DMS153 (cell line): ENCODE measurements at places on chromosomes 3 and 15.

- no peak for DNase-seq
Measured at GRCh38 chr3:141072950-141073349, 21.8 kb downstream of the SPSB4 start.

- DNase-seq: no peak
Measured at GRCh38 chr15:88231909-88232644, 24.5 kb downstream of the NTRK3 start.

- DNase-seq: no peak
Measured at GRCh38 chr3:51675201-51675611, 4.2 kb downstream of the TEX264 start.

- no peak for DNase-seq
Measured at GRCh38 chr3:27590437-27591298, 106.5 kb upstream of the SLC4A7 start.

- DNase-seq: no peak
Measured at GRCh38 chr3:178450476-178450875, 85.8 kb upstream of the KCNMB2 start.

DNA sequence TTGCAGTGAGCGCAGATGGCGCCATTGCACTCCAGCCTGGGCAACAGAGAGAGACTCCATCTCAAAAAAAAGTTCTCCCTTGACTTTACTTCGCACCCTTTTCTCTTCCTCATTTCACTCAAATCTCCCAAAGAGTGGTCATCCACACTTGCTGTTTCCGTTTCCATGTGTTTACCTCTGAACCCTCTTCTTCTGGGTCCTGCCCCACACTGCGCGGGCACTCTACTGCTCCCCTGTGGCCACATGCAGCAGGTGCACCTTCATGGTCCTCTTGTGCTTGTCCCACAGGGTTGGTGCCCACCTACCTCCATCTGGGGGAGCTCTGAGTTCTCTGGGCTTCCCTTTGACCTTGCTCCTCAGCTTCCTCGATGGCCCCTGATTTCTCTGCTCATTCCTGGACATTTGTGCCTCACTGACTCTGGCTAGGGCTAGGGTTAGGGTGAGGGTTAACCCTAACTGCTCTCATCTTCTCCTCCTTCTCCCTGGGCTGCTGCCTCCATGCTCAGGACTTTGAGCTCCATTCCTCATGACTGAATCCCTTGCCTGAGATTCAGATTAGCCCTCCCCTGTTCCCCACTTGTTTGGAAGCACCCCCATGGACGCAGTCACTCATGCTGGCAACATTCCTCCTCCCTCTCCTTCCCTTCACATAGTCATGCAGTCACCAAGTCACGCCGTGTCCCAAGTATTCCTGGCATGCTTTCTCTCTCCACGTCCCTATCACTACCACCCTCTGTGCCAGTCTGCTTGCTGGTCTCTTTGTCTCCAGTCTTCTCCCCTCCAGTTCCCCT is 26.6 kb upstream of the KY start:
- DNase-seq: no peak

GRCh38 chr3:151777880-151778279 is 36.0 kb upstream of the AADAC start:
- DNase-seq: no peak

GRCh38 chr3:65128346-65128745 is 440.5 kb upstream of the ADAMTS9 start:
- no peak for DNase-seq

- no peak for DNase-seq
Measured at GRCh38 chr3:123733805-123734526, 149.1 kb upstream of the HACD2 start.

DNA sequence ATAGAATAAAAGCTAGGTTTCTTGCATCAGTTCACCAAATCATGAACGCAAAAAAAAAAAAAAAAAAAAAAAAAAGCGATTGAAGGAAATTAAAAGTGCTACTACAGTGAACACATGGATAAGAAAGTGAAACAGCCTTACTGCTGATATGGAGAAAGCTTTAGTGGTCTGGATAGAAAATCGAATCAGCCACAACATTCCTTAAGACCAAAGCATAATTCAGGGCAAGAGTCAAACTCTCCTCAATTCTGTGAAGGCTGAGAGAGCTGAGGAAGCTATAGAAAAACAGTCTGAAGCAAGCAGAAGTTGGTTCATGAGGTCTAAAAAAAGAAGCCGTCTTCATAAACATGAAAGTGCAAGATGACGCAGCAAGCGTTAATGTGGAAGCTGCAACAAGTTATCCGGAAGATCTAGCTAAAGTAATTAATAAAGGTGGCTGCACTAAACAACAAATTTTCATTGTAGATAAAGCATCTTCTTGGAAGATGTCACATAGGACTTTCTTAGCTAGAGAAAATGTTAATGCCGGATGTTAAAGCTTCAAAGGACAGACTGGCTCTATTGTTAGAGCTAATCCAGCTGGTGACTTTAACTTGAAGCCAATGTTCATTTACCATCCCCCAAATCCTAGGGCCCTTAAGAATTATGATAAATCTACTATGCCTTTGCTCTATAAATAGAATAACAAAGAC is 19.2 kb downstream of the P3H2 start:
- no peak for DNase-seq

DNA sequence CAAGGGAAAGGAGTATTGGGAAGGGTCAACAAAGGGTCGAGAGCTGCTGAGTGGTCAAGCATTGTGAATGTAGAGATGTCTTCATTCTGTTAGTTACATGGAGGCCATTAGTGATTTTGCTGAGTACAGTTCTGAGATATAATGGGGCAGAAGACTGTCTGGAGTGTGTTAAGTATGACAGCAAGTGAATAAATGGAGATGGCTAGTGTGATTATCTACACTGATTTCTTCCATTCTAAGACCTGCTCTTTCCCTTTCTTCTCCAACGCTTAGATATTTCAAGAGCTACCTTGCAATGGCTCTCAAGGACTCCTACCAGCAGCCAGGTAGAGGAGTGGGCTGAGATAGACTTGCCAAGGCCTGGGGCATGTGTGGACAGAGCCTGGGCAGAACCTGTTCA is 216.5 kb downstream of the MFSD1 start:
- DNase-seq: no peak

GRCh38 chr3:128354788-128355542 is 111.7 kb downstream of the DNAJB8 start:
- DNase-seq: no peak

DNA sequence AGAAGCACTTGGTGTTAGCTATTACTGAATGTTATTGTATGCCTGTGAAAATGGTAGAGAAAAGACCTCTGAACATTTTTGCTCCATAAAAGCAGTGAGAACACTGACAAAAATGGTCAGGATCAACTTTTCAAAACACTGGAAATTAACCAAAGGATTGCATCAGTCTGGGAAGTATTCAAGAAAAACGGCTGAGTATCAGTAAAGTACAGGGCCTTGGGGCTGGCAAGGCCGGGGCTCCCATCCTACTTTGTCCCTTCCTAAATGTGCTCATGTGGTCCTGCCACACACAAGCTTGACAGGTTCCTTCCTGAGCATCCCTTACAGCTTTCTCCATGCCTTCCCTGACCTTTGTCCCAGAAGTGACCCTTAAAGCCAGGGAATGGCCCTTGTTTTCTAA is 84.0 kb downstream of the CFAP20DC start:
- no peak for DNase-seq

GRCh38 chr3:15291589-15292541 is 40.5 kb downstream of the SH3BP5 start:
- no peak for DNase-seq

DNA sequence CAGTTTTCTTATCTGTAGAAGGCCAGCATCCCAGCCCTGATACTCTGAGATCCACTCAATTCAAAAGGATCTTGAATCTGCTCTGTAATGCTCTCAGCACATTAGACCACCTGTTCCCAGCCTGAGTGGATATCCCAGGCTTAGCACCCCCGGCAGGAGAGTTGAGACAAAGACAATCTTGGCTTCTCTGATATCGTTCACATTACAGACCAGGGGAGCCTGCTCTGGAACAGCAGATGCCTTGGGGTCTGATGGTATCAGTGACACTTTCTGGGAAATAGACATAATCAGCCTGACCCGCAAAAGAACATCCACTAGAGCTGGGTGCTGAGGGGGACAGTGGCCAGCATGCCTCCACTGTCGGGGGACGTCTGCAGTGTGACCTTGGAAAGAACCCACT is 70.6 kb downstream of the BDH1 start:
- DNase-seq: no peak

DNA sequence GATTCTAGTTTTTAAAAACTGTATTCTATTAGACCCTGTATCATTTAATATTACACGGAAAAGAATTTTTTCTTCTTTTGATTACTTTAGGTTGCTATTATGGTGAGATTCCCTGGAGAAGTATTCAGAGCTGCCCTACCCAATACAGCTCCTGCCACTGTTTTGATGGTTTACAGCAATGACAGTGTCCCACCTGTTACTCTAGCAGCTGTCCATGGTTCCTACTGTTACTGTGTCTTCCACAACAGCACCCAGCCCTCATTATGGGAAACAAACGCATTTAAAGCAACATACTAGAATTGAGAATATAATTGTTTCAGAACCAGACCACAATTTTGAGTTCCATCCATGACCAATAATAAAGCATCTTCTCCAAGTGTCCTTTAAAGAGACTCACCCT is 450.7 kb downstream of the SHQ1 start:
- DNase-seq: no peak

DNA sequence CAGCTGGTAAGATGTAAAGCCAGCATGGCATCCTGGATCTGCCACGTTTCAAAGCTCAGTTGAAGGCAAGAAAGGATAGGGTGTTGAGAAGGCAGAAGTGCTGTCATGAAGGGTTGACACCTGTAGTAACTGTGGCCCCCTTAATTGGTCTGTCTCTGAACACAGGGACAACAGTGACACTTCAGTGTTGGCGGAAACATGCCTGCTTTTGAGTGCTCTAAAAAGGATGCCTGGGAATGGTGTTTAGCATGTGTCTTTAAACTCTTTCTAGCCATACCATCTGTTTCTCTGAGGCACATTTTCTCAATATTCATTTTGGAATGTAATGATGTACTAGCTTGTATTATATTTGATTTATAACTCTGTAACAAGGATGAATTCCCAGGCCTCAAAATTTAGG is 42.1 kb downstream of the PLS1 start:
- DNase-seq: no peak

DNA sequence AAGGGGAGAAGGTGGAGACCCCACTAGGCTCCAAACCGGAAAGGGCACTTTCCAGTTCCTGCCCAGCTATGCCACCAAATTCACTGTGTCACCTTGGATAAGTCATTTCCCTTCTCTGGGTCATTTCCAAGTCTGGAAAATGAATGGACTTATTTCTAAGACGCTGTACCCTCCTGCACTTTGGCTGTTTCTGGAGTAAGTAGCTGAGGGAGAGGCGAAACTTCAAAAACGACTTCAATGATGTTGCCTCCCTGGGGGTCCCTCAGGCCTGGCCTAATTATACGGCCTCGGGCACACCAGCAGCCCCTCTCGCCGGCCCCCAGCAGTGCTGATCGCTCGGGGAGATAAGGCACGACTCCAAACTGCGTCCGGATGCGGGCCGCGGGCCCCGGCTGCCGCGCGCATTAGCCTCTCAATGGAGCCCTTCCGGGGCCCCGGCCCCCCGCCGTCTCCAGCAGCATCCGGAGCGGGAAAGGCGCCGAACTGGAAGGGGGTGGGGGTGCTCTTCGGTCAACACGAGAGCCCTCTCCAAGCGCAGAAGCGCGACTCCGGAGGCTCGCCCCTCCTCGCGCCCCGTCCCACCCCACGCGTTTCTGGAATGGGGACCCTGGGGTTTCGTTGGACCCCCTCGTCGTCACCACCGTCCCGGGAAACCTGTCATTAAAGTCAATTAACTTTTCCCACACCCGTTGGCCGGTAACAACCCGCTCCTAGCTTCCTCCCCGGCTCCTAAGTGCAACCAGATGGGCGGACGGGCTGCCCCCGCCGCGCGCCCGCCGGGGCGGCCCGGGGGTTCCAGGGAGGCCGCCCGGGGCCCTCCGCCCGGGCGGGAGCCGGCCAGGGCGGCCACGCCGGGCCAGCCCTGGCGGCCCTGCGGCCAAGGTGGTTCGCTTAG is 4.8 kb downstream of the HES1 start:
- DNase-seq: peak; percentile 59

- DNase-seq: no peak
Measured at GRCh38 chr3:159443266-159443665, 545.4 kb upstream of the IL12A start.

DNA sequence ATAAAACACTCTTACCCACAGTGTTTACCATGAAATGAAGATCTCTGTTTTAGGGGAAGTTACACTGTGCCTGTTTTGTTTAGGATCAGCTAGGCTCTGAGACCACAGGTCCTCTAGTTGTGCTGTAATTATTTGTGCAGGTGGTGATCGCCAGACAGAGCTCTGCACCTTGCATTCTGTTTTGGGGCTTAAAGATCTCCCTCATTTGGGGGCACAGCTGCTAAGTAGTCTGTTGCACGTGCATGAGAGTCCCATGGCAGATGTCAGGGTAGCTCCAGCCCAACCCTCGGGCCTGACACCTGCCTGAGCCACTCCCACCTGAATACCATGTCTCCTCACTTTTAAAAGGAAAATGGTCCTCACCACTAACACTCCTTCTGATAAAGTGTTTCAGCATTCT is 12.4 kb downstream of the C3orf20 start:
- DNase-seq: no peak

DNA sequence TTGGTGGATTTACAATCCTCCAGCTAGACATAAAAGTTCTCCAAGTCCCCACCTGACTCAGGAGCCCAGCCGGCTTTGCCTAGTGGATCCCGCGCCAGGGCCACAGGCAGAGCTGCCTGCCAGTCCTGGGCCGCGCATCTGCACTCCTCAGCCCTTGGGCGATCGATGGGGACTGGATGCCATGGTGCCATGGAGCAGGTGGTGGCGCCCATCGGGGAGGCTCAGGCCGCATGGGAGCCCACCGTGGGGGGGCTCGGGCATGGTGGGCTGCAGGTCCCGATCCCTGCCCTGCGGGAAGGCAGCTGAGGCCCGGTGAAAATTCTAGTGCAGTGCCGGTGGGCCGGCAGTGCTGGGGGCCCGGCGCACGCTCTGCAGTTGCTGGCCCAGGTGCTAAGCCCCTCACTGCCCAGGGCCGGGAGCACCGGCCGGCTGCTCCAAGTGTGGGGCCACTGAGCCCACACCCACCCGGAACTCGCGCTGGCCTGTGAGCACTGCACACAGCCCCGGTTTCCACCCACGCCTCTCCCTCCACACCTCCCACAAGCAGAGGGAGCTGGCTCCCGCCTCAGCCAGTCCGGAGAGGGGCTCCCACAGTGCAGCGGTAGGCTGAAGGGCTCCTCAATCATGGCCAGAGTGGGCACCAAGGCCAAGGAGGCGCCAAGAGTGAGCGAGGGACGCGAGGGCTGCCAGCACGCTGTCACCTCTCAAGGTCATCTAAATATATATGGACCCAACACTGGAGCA is 38.8 kb upstream of the IGSF11 start:
- no peak for DNase-seq

- no peak for DNase-seq
Measured at GRCh38 chr3:136955813-136956212, 2.0 kb upstream of the IL20RB start.
